Anterior cingulate cortex (tissue), 58 donors: ENCODE measurements at places on chromosomes 11 and 22.
A peak's percentile ranks its signal among the peaks of the same experiment; 100 is the strongest.

DNA sequence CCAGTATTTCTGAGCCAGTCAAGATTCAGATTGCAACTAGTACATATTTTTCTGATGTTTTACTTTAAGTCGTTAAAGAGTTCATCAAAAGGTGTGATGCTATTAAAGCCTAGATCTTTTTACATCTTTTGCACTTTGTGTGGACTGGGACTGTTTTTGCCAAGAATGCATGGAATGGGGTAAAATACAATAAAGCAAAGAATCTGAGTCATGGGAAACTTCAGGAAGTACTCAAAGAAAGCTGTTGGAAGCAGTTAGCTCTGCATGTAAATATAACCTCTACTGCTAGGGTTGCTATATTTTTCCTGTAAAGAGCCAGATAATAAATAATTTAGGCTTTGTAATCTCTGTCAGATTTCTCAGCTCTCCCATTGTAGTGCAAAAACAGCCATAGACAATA, 20.9 kb downstream of the ATXN10 start:
- DNase-seq, result no peak

- no peak for DNase-seq
Observed at GRCh38 chr11:95829580-95830259, 39.4 kb downstream of the CEP57 start.

- no peak for DNase-seq
Observed at GRCh38 chr11:70775386-70776075, 377.2 kb downstream of the CTTN start.

- DNase-seq, result no peak
Observed at GRCh38 chr11:115691030-115691429, 186.8 kb upstream of the CADM1 start.

DNA sequence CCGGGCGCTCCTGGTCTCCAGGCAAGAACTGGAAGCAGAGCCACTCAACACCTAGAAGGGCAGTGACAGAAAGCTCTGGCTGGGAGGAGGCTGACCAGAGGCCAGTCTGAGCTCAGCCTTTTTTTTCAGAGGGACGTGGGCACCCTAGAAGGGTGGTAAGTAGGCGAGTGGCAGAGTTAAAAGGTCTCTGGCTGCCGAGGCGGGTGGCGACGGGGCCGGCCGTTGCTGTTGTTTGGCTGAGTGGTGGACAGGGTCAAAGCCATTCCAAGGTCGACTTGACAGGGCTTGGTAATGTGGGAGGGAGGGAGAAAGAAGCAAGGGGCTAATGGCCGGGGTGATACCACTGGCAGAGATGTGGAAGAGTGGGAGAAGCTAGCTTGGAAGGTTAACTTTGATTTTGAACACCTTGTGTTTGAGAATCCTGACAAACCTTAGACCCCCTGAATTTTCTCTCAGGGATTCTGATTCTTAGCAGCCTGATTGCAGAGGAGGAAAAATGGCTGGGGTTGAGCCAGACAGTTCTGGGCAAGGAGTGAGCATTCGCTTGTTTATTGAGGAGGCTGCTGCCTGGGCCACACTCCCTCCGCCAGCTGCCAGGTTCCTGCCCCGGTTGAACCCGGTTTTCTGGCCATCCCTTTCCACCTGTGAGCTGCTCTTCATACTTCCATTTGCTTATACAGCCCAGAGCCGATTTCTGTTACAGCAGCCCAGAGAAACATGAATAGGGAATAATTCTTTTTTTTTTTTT, 868 bp upstream of the SYCE3 start:
- no peak for DNase-seq

GRCh38 chr22:48366591-48366990, 1461.1 kb downstream of the BRD1 start:
- DNase-seq, result no peak

DNA sequence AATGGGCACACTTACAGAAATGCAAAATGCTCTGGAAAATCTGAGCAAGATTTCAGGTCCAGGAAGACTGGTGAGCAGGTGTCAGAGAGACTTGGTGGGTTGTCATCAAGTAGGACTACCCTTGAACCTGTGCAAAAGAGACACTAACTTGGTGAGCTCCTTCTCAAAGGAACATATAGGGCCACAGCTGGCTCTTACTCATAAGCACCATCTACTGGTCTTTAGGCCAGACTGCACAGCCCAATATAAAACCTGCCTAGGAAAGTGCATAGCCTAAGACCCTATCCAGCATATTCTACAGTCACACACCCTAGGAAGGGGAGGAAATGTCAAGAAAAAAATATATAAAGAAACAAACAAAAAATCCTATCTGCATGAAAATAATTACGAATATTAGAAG, 18.2 kb upstream of the OR10W1 start:
- no peak for DNase-seq

- DNase-seq, result no peak
Observed at GRCh38 chr22:44246615-44247326, 66.0 kb downstream of the SHISAL1 start.

- no peak for DNase-seq
Observed at GRCh38 chr11:33177676-33178336, 16.5 kb upstream of the CSTF3 start.

GRCh38 chr22:45455621-45456020, 42.1 kb downstream of the RIBC2 start:
- DNase-seq, result no peak

- no peak for DNase-seq
Observed at GRCh38 chr11:121801394-121801748, 314.6 kb downstream of the BLID start.

DNA sequence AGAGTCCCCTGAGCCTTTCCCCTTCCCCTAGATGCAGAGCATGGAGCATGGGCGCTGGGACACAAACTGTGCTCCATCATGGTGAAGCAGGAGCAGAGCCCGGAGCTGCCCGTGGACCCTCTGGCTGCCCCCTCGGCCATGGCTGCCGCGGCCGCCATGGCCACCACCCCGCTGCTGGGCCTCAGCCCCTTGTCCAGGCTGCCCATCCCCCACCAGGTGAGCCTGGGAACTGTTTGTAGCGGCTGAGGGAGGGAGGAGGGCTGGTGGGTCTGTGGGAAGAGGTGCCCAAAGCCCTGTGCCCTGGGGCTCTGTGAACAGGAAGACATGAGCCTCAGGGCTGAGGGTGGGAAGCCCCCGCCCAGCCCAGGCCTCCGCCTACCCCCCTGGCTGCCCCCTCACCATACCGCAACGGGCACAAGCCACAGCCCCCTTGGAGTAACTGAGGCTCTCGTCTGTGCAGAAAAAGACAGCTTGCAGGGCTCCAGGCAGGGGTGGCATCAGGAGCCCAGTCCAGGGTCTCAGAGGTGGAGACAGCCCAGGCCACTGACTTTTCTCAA, 30.4 kb downstream of the CREB3L1 start:
- no peak for DNase-seq

DNA sequence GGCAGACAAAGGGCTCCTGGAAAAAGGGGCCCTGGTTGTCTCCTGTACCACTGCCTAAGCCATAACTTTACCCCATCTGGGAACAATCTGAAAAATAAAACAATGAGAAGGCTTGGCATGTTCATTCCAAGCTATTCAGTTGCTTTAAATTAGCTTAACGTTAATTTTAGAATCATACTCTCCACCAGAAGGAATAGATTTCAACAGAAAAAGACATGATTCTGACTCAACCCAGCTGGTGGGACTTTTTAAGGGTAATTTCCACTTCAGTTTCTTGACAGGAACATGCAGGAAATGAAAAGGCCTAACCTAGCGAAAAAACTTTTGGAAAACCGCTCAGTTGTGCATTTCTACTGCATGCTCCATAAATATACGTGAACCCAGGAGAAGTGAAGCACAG, 7.9 kb downstream of the SF3A1 start:
- no peak for DNase-seq

DNA sequence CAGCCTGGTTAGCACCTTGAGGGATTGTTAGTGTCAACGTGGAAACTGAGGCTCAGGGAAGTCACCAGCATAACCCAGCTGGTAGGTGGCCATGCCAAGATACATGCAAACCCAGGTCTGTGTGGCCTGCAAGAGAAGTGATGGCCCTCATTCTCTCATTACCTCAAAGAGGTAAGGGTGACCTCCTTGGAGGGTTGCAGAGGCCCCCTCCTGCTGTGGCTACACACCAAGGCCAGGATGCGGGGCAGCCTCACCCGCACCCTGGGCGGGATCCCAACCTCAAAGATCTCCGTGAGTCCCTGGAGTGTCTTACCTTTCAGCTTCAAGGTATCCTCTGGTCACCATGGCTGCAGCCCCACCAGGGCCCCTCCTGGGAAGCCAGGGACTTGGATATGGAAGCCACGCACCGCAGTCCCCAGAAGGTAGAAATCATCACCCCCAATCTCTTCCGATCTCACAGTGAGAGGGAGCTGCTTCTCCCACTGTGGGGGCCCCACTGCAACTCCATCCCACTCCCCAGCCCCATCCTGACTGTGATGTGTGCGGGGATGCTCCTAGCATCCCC, 95.4 kb downstream of the MORC2 start:
- no peak for DNase-seq

DNA sequence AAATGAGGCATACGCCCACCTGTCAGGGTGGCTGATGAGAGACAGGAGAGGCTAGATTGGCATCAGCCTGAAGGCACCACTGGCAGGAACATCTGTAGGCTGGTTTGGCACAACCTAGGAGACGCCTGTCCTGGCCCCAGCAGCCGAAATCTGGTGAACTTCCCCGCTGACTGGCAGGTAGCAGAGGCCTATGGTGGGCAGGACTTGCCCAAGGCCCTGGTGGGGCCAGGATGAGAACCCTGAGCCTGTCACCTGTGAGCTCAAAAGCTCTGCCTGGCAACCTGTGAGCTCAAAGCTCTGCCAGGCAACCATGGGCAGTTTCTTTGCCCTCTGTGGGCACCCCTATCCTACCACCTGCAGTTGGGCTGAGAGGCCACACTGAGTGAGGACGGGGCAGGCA, 2.5 kb downstream of the DERL3 start:
- DNase-seq, result no peak

GRCh38 chr22:44666207-44666585, 35.8 kb upstream of the PRR5 start:
- DNase-seq, result no peak

- DNase-seq, result no peak
Observed at GRCh38 chr11:69170704-69171103, 15.0 kb downstream of the SMIM38 start.

GRCh38 chr11:73215191-73216134, 2.6 kb upstream of the P2RY2 start:
- DNase-seq, result no peak

DNA sequence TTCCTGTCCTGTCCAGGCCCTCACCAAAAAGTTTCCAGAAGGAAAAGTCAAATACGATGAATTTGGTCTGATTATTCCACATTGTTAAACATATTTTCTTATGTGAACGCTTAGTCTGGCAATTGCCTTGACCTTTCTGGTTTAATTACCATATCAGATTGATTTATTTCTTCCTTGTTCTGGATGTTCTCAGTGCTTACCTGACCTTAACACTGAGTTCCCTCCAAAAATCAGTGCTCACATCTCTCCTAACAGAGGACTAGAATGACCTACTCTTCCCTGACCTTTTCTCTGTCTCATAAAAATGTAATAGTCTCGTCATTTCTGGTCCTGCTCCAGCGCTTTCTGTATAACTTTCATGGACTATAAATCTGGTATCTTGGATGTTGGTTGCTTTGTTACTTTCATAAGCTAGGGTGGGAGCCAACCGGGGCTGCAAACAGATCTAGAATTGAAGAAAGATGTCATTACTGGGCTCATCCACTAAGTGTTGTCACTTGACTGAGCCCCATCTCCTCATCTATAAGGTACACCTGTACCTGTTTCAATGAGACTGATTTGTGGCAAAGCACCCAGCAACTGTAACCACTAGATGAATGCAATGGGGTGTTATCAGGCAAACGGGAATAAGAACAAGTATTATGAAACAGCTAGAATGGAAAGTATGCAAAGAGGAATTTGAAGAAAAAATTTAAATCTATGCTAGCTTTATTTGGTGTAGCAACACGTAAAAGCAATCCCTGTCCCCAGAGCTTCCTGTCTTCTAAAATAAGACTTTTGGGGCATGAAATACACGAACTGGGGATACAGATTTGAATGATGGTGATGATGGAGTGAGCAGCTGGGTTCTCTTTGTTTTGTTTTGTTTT, 2.4 kb downstream of the FADS2 start:
- DNase-seq, result no peak

GRCh38 chr11:131025020-131025419, 108.7 kb upstream of the SNX19 start:
- peak; percentile 1 for DNase-seq

DNA sequence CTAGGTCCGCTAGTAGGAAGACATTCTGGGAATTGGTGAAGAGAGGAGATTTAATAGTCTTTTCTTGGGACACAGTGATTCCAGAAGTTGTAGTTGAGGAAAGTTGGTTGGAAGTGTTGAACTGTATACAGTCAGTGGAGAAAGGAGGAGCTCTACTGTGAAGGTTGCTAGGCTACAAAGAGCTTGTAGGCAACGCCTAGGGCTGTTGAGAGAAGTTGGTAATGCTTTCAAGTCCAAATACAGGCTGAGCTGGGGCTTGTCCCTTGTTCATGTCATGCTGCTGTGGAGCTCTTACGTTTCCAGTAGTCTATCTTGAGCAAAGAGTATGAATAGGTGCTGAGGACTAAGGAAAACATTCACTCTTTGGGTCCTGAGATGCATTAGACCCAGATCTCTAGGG, 1.1 kb downstream of the TBCEL start:
- DNase-seq, result no peak

DNA sequence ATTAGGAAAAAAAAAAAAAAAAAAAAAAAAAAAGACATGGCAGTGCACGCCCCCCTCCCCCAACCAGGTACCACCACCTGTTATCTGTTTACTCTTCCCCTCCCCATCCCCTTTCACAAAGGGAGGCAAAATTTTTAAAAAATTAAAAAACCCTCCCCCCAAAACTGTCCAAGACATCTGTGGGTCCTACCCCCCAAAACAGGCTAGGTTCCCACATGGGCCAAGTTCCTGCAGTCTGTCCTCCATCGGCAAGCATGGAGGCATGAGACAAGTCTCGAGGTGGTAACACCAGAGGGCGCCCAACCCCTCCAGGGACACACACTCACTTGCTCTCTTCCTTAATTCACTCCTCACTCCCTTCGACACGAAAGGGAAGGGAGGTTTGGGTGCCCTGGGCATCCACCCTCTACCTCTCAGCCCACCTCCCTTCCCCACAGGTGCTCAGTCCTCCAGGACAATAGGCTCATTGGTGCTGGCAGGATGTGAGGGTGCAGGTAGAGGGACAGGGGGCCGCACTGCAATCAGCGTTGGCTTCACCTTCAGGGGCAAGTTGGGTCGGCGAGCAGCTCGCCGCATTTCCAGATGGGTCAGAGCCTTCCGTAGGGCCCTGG, 2.2 kb upstream of the TUT1 start:
- DNase-seq, result peak; percentile 49

DNA sequence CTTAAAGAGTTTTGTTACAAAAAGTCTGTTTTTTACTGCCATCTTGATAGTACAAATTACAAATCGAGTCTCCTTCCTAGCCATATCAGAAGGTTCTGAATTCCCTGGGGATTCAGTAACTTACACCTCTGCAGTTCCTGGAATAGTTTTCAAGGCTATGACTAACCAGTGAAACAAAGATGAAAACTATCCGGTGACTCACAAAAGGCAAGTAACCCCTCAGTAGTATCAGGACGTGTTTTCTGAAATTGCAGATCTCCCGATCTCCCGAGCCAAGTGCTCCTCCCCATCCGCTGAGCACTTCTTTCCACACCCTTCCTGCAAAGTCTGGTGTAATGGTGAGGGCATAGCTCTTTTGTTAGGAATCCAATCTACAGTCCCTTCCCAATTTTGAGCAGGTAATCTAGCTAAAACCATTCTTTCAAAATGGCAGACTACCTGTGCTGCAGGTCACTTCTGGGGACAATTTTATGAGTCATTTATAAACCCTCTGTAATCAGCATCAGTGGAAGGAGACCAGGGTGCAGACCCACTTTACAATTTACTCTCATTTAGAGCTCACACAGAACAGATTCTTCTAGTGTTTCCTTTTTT, 7.7 kb downstream of the E2F8 start:
- DNase-seq, result no peak

- no peak for DNase-seq
Observed at GRCh38 chr22:43305806-43306205, 37.4 kb downstream of the SCUBE1 start.
